HFFc6 (cell line): ENCODE measurements at places on chromosomes 1 and 21. TPM values are rescaled to one million over a fixed set of nuclear protein-coding genes. Genes with fewer than 3 reads are reported as not detected.

DNA sequence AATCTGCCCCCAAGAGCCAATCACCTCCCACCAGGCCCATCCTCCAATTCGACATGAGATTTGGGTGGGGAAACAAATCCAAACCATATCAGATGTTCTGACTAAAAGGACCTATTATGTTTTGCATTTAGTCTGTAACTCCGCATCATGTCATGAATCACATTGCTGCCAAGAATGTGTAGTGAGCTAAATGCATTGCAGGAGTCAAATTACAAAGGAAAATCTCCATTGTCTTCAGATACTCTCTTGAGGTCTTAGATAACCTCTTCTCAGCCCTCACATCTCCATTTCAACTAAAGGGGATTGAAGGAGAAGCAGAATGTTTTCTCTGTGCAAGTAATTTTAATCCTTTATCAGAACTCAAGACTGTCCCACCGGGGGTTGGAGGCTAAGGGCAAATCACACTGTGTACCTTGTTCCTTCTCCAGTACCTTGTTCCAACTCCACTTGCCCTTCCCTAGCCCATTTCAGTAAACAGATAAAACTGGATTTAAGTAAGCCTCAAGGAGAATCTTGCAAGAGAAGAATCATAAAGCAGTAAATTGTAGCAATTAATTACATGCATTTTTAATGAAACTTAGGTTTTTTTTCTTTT is 34.1 kb downstream of the EXTL2 start:
- no peak overlapping the region for H3K4me3 ChIP-seq
- no peak overlapping the region for H3K27ac ChIP-seq
- H3K4me1 ChIP-seq = peaks cover 13% of the 10 kb centered on the region

CDCA8 gene
- total RNA-seq = 17.3 to 41.5 TPM (median 33.3 TPM) in 3 replicates

GRCh38 chr1:109467301-109467777 is 993 bp downstream of the SYPL2 start:
- no peak for DNase-seq
- peaks cover 26% of the 10 kb centered on the region for H3K4me1 ChIP-seq
- peak overlapping the region; percentile 85 for H3K4me3 ChIP-seq

GRCh38 chr1:50132347-50132894 is 23.7 kb downstream of the ELAVL4 start:
- no peaks in the 10 kb centered on the region for H3K36me3 ChIP-seq
- no peak overlapping the region for H3K4me3 ChIP-seq
- H3K27ac ChIP-seq = no peak overlapping the region
- no peaks in the 10 kb centered on the region for H3K4me1 ChIP-seq
- no peak for DNase-seq

LCE1C gene
- total RNA-seq = not detected in 3 replicates

GRCh38 chr21:32507342-32507919 is 77.9 kb downstream of the TCP10L start:
- H3K27me3 ChIP-seq = peaks cover 1% of the 10 kb centered on the region
- H3K4me1 ChIP-seq = no peaks in the 10 kb centered on the region
- no peak overlapping the region for H3K4me3 ChIP-seq
- H3K36me3 ChIP-seq = peaks cover 11% of the 10 kb centered on the region; the same call in 1 of the 2 replicates
- no peak overlapping the region for H3K27ac ChIP-seq

MOV10 gene
- total RNA-seq = 68.4 to 86.9 TPM (median 78.1 TPM) in 3 replicates

DNA sequence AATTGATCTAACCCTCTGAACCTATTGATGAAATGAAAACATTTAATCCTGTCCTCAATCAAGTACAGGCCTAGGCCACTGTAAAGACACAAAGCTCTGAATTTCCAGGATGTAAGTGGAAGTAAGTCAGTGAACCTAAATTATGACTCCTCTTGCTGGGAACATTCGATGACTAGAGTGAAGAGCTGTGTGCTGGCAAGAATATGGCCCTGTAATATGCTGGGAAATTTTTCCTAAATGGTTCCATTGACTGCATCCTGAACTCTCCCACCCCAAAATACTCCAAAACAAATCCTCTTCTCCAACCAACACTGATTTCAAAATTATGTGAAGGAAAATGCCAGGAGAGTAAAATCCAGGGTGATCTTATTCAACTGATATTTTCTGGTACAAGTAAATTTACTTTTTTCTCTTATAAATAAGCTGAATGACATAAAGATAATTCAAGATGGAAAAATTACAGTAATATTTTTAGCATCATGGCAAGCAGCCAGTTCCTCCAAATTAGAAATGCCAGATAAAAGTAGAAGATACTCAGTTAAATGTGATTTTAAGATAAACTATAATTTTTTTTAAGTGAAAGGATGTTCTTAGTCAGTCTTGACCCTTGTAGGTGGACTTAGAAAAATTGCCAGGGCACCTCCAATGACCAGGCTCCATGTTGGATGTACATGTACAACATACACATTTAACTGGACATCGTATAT is 269.4 kb downstream of the PTGER3 start:
- DNase-seq = no peak
- H3K27me3 ChIP-seq = no peaks in the 10 kb centered on the region
- peaks cover 12% of the 10 kb centered on the region; the same call in 1 of the 2 replicates for H3K4me1 ChIP-seq
- peak overlapping the region; percentile 5; the same call in 1 of the 2 replicates for H3K27ac ChIP-seq
- no peak overlapping the region for H3K4me3 ChIP-seq

OR10J1 gene
- not detected in 3 replicates for total RNA-seq

PARS2 gene
- total RNA-seq = 4.2 to 4.7 TPM (median 4.2 TPM) in 3 replicates

- no peak overlapping the region for H3K4me3 ChIP-seq
- DNase-seq = no peak
Observed at GRCh38 chr1:53267761-53268160, 29.4 kb upstream of the MAGOH start.

DNA sequence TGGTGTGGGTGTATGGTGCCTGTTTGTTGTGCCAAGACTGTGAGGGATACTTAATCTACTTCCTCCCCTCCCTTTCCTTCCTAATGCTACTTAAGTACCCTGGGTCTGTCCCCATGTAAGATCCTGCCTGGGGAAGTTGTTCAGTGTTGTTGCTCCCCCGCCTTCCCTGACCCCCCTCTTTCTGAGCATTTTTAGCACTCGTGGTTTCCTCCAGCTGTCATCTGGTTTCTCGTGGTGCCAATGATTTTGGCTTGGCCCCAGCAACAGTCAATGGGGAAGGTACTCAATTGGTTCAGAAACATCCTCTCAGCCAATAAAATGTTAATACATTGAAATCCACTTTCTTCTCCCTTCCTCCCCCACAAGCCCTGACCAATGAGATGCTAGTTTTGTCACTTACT is 8.0 kb upstream of the B4GALT3 start:
- peak; percentile 29 for DNase-seq
- H3K36me3 ChIP-seq = no peaks in the 10 kb centered on the region
- H3K4me3 ChIP-seq = no peak overlapping the region
- H3K27ac ChIP-seq = peak overlapping the region; percentile 17; the same call in 1 of the 2 replicates
- no peaks in the 10 kb centered on the region; the same call in 1 of the 2 replicates for H3K27me3 ChIP-seq
- H3K4me1 ChIP-seq = peaks cover 38% of the 10 kb centered on the region

GRCh38 chr1:205945069-205945468 is 1.8 kb upstream of the SLC26A9 start:
- H3K27me3 ChIP-seq = peaks cover 47% of the 10 kb centered on the region
- peaks cover 8% of the 10 kb centered on the region for H3K4me1 ChIP-seq
- DNase-seq = no peak
- H3K27ac ChIP-seq = no peak overlapping the region
- no peak overlapping the region for H3K4me3 ChIP-seq

- H3K27me3 ChIP-seq = peaks cover 4% of the 10 kb centered on the region
- DNase-seq = no peak
- H3K36me3 ChIP-seq = no peaks in the 10 kb centered on the region
- H3K27ac ChIP-seq = no peak overlapping the region
- H3K4me1 ChIP-seq = no peaks in the 10 kb centered on the region
Observed at GRCh38 chr1:62385923-62386322, 50.9 kb upstream of the USP1 start.

DNA sequence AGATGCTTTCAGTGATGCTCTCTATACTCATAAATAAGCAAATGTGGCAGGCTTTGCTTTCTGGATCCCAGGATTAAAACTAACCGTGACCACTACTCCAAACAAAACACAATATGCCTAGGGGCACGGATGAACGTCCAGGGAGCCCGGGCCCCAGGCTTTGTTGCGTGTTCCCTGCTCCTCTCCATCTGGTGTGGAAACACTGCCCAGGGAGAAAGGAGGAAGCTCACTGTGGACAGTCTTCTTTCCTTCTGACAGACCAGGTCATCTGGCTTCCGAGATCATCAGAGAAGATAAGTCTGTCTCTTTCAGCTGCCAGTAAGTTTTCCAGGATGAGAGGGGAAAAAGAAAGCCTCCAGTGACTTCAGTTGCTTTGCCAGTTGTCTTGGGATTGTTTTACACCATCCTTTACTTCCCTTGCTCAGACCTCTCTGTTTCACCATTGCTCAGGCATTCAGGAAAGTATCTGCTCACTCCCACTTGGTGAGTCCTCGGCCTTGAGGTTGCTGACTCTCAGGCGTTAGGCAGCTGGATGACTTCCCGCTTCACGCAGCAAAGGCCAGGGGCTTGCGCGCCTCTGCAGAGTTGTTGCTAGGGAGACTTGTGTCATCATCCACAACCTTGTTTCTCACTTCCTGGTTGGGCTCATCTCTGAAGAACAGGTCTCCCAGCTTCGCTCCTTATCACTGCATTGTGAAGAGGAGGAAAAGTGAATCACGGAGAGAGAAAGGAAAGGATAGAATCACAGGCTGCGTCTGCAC is 20.6 kb upstream of the PGD start:
- peak; percentile 47 for DNase-seq
- H3K4me3 ChIP-seq = peak overlapping the region; percentile 32; the same call in 1 of the 2 replicates
- peaks cover 44% of the 10 kb centered on the region for H3K4me1 ChIP-seq
- H3K27me3 ChIP-seq = no peaks in the 10 kb centered on the region; the same call in 1 of the 2 replicates
- H3K36me3 ChIP-seq = 0 out of 2 replicates have a peak, but pooled peaks cover 7% of the 10 kb centered on the region
- peak overlapping the region; percentile 85 for H3K27ac ChIP-seq

GRCh38 chr1:221940631-221941030 is 198.7 kb upstream of the DUSP10 start:
- H3K4me1 ChIP-seq = no peaks in the 10 kb centered on the region
- peaks cover 17% of the 10 kb centered on the region for H3K36me3 ChIP-seq
- H3K27ac ChIP-seq = no peak overlapping the region
- no peaks in the 10 kb centered on the region for H3K27me3 ChIP-seq

GRCh38 chr1:47522935-47523834 is 85.3 kb downstream of the FOXD2 start:
- no peak for DNase-seq
- H3K27ac ChIP-seq = no peak overlapping the region
- no peaks in the 10 kb centered on the region for H3K4me1 ChIP-seq
- no peaks in the 10 kb centered on the region for H3K36me3 ChIP-seq
- H3K27me3 ChIP-seq = peaks cover 25% of the 10 kb centered on the region
- no peak overlapping the region for H3K4me3 ChIP-seq

DNA sequence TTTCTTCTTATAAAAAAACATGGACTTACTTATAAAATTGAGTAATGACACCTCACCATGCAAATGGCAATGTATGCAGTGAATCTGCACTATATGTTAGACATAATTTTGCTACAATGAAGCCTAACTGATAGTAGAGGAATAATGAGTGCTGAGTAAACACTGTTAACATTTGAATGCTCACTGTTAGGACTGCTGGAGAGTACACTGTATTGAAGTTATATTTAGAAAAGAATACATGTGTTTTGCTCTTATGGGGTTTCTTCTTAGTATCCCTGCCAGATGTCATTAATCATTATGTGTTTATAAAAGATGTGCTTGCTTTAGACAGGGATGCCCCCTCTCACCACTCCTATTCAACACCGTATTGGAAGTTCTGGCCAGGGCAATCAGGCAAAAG is 111.1 kb upstream of the ZP4 start:
- no peak overlapping the region for H3K27ac ChIP-seq
- no peaks in the 10 kb centered on the region for H3K36me3 ChIP-seq
- H3K27me3 ChIP-seq = no peaks in the 10 kb centered on the region; the same call in 1 of the 2 replicates
- no peaks in the 10 kb centered on the region for H3K4me1 ChIP-seq
- no peak for DNase-seq
- H3K4me3 ChIP-seq = no peak overlapping the region

CATSPERE gene
- 0.34 and 0.43 TPM in 2 replicates for total RNA-seq
